Activated CD8-positive, alpha-beta memory T cell treated with anti-CD3 and anti-CD28 coated beads, Interleukin-2, amount 10 ng/mL, durations not matched to agents 7 days and 5 days (primary cell): ENCODE measurements at places on chromosomes 3 and 15.

DNA sequence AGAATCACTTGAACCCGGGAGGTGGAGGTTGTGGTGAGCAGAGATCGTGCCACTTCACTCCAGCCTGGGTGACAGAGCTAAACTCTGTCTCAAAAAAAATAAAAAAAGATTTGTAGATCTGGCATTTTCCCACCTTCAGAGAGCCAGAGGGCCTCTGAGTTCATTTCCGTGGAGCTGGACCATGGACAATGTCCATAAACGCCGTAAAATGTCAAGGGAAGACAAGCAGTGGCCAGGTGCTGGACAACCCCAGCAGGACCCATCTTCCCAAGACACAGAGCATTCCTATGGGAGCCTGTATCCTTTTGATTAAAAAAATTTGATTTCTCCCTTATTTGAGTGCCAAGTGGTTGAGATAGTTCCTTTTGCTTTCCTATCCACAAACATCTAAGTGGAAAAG lies 67.4 kb upstream of the NR2E3 start:
- no peak for DNase-seq
- H3K27ac ChIP-seq: no peak overlapping the region
- H3K36me3 ChIP-seq: no peaks in the 10 kb centered on the region
- no peak overlapping the region for H3K4me3 ChIP-seq
- peaks cover 34% of the 10 kb centered on the region for H3K27me3 ChIP-seq

DNA sequence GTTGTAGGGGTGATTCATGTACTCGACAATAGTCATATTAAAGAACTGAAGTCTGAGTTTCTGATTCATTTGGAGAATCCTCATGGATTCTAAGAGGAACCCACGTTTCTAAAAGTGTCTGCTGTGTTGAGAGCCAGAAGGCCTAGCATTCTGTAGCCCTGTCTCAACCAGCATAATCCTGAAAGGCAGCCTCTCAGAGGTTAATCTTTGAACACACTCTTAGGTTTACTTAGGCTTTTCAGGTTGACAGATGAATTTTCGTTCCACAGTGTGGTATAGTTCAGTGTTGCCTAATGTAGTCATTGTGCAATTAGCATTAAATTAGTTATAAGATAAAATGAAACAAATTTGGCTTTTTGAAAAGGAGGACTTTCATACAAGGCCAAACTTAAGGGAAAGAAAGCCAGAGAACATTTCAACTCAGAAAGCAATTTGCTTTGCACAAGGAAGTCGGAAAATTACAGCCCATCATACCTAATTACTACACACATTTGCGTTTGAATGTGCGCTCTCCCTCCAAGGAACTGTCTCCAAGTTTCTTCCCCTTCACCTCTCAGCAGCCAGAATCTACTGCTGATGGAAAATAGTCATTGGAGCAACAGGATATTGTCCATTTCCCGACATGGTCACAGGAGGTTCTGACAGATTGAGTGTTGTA lies 42.0 kb downstream of the AGBL1 start:
- no peak overlapping the region for H3K4me3 ChIP-seq
- DNase-seq: no peak
- no peaks in the 10 kb centered on the region for H3K4me1 ChIP-seq
- H3K36me3 ChIP-seq: no peaks in the 10 kb centered on the region
- H3K27ac ChIP-seq: no peak overlapping the region
- peaks cover 15% of the 10 kb centered on the region for H3K27me3 ChIP-seq

- no peak overlapping the region for H3K4me3 ChIP-seq
- H3K4me1 ChIP-seq: no peaks in the 10 kb centered on the region
- H3K27ac ChIP-seq: no peak overlapping the region
- peaks cover 9% of the 10 kb centered on the region for H3K27me3 ChIP-seq
- peaks cover 31% of the 10 kb centered on the region for H3K36me3 ChIP-seq
- no peak for DNase-seq
Observed at GRCh38 chr15:48989170-48989569, 25.5 kb upstream of the SHC4 start.

GRCh38 chr3:155519078-155519477 lies 225.6 kb upstream of the STRIT1 start:
- no peak overlapping the region for H3K27ac ChIP-seq
- H3K4me1 ChIP-seq: no peaks in the 10 kb centered on the region
- no peaks in the 10 kb centered on the region for H3K36me3 ChIP-seq
- no peak overlapping the region for H3K4me3 ChIP-seq
- no peak for DNase-seq

GRCh38 chr3:99586701-99587100 lies 51.7 kb upstream of the COL8A1 start:
- no peaks in the 10 kb centered on the region for H3K4me1 ChIP-seq
- no peak overlapping the region for H3K4me3 ChIP-seq
- H3K27ac ChIP-seq: no peak overlapping the region
- DNase-seq: no peak
- no peaks in the 10 kb centered on the region for H3K27me3 ChIP-seq

GRCh38 chr3:48820612-48821324 lies 26.9 kb downstream of the PRKAR2A start:
- no peaks in the 10 kb centered on the region for H3K27me3 ChIP-seq
- peaks cover 2% of the 10 kb centered on the region for H3K36me3 ChIP-seq
- no peak overlapping the region for H3K27ac ChIP-seq
- DNase-seq: no peak

DNA sequence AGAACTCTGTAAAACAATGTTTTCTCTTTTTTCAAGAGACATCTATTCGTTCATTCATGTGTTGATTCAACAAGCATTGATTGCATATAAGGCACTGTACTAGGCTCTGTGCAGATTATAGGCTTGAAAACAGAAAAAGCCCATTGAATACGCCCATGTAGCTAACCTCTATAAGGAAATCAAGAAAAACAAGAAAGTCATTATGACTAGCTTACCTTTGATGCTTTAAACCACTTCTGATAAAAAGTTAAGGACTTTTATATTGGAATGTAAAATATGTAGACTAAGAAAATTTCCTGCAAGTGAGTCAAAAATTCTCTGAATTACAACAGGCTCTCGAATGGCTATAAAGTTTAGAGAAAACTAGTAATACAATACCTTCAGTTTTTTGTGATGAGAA lies 92.5 kb downstream of the BDH1 start:
- no peak for DNase-seq
- H3K4me3 ChIP-seq: no peak overlapping the region

DNA sequence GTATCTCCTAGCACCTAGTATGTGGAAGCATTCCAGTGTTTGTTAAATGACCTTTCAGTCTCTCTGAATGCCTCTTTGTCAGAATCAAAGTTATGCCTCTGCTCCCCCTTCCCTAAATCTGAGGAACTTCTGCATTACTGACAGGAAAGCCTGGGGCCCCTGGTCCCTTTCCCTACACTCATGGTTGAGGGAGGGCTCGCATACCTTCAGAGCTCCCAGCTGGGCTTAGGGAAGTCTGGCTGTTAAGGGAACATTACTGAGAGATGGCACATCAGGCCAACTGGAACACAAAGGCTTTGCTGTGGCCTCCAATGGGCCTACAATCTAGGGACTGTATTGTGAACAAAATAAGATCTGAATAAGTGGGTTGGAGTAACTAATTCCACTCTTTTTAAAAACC lies 10.3 kb downstream of the PKM start:
- no peak for DNase-seq
- H3K27ac ChIP-seq: no peak overlapping the region
- H3K4me3 ChIP-seq: no peak overlapping the region
- H3K36me3 ChIP-seq: peaks cover 80% of the 10 kb centered on the region
- H3K27me3 ChIP-seq: no peaks in the 10 kb centered on the region

DNA sequence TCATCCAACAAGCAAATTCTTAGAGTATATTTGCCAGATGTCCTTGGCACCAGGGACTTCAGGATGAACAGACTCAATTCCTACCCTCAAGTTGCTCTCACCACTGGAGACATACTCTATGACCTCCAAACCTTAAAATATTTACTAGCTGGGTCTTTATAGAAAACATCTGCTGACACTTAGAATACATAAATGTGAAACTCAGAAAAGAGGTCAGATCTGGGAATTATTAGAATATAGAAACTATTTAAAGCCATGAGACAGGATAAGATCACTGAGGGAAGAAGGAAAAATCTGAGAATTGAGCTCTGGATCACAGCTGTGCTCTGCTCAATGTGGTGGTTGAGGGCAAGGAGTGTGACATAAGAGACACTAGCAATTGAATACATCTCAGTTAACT lies 695.4 kb upstream of the UBE2E2 start:
- DNase-seq: no peak
- H3K36me3 ChIP-seq: no peaks in the 10 kb centered on the region
- no peaks in the 10 kb centered on the region for H3K27me3 ChIP-seq
- H3K4me1 ChIP-seq: no peaks in the 10 kb centered on the region
- no peak overlapping the region for H3K4me3 ChIP-seq

GRCh38 chr3:161875483-161875882 lies 378.9 kb downstream of the OTOL1 start:
- H3K4me3 ChIP-seq: no peak overlapping the region
- no peaks in the 10 kb centered on the region for H3K36me3 ChIP-seq
- no peaks in the 10 kb centered on the region for H3K4me1 ChIP-seq
- no peak for DNase-seq

- DNase-seq: no peak
- H3K27ac ChIP-seq: peak overlapping the region; percentile 74
- H3K4me3 ChIP-seq: peak overlapping the region; percentile 83
- peaks cover 79% of the 10 kb centered on the region for H3K27me3 ChIP-seq
- H3K36me3 ChIP-seq: peaks cover 7% of the 10 kb centered on the region
Observed at GRCh38 chr3:179450261-179450701, 989 bp downstream of the GNB4 start.

GRCh38 chr3:186075489-186075888 lies 33.4 kb downstream of the ETV5 start:
- H3K36me3 ChIP-seq: peaks cover 2% of the 10 kb centered on the region
- DNase-seq: no peak
- H3K4me3 ChIP-seq: no peak overlapping the region
- peaks cover 52% of the 10 kb centered on the region for H3K27me3 ChIP-seq
- H3K27ac ChIP-seq: no peak overlapping the region
- no peaks in the 10 kb centered on the region for H3K4me1 ChIP-seq

- no peak overlapping the region for H3K27ac ChIP-seq
- H3K36me3 ChIP-seq: no peaks in the 10 kb centered on the region
- no peak overlapping the region for H3K4me3 ChIP-seq
- H3K27me3 ChIP-seq: peaks cover 16% of the 10 kb centered on the region
- DNase-seq: no peak
Observed at GRCh38 chr3:37491776-37492175, 317.4 kb upstream of the LRRFIP2 start.

GRCh38 chr3:173399044-173399443 lies 1.5 kb downstream of the NLGN1 start:
- no peaks in the 10 kb centered on the region for H3K36me3 ChIP-seq
- no peak overlapping the region for H3K27ac ChIP-seq
- no peak for DNase-seq
